ENCODE measurements at places on chromosomes 1 and 21. TPM values are rescaled to one million over a fixed set of nuclear protein-coding genes. Genes with fewer than 3 reads are reported as not detected.

GRCh38 chr1:68016381-68016780 is 34.0 kb downstream of the DIRAS3 start:
- H3K4me3 ChIP-seq = no peak overlapping the region
- H3K4me1 ChIP-seq = no peaks in the 10 kb centered on the region
- H3K36me3 ChIP-seq = no peaks in the 10 kb centered on the region
- no peak for DNase-seq
- no peaks in the 10 kb centered on the region for H3K27me3 ChIP-seq

GRCh38 chr1:205370780-205371179 is 14.1 kb upstream of the KLHDC8A start:
- DNase-seq = no peak
- H3K36me3 ChIP-seq = no peaks in the 10 kb centered on the region
- H3K4me1 ChIP-seq = peaks cover 5% of the 10 kb centered on the region
- H3K4me3 ChIP-seq = no peak overlapping the region
- H3K27ac ChIP-seq = no peak overlapping the region
- H3K27me3 ChIP-seq = peaks cover 25% of the 10 kb centered on the region

DNA sequence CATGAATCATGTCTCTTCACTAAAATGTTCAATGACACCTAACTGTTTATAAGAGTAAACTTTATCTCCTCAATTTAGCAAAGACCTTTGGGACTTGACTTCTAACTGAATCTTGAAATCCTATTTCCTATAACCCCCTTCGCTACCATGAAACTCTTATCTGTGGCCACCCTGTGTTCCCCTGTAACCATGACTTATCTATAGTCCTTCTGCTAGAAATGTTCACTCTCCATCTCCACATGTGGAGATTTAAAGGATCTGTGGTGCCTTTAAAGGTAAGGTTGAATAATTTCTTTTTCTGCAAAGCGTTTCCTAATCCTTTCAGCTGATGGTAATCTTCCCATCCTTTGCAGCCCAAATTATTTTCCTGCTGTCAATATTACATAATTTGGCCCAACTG is 436.3 kb upstream of the RUNX1 start:
- H3K27me3 ChIP-seq = peaks cover 44% of the 10 kb centered on the region
- H3K27ac ChIP-seq = no peak overlapping the region
- H3K4me1 ChIP-seq = peaks cover 6% of the 10 kb centered on the region
- H3K36me3 ChIP-seq = no peaks in the 10 kb centered on the region
- H3K4me3 ChIP-seq = no peak overlapping the region

- H3K36me3 ChIP-seq = no peaks in the 10 kb centered on the region
- no peak overlapping the region for H3K4me3 ChIP-seq
- no peaks in the 10 kb centered on the region for H3K4me1 ChIP-seq
- H3K27ac ChIP-seq = no peak overlapping the region
Observed at GRCh38 chr1:165112260-165112659, 244.3 kb downstream of the LMX1A start.

DNA sequence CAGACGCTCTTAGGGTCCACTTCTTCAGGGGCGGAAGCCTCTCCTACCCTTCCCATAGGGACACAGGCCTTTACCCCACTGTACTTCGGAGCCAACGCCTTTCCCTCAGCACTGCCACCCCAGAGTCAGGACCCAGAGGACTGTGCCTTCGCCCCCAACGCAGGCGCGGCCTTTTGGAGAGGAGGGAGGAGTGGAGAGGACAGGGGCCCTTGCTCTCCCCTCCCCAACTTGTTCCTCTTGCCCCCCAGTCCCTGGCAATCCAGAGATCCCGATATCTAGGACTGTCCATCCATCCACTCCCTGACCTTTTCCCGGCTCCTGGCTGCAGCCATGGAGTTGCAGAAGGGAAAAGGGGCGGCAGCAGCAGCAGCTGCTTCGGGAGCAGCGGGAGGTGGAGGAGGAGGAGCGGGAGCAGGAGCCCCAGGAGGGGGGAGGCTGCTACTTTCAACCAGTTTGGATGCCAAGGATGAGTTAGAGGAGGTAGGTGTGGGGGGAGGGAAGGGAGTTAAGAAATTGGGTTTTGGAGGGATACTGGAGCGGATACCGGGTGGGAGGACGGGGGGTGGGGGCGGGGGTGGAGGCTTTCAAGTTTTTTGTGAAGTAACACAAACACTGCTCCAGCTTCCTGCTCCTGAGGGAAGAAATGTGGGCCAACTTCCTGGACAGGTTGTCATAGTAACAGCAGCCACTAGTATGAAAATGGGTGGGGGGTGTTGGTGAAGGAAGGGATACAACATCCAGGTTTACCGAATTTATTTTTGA is 636 bp downstream of the INTS3 start:
- DNase-seq = peak; percentile 48
- peak overlapping the region; percentile 97 for H3K27ac ChIP-seq
- peaks cover 5% of the 10 kb centered on the region for H3K36me3 ChIP-seq
- H3K27me3 ChIP-seq = no peaks in the 10 kb centered on the region

DNA sequence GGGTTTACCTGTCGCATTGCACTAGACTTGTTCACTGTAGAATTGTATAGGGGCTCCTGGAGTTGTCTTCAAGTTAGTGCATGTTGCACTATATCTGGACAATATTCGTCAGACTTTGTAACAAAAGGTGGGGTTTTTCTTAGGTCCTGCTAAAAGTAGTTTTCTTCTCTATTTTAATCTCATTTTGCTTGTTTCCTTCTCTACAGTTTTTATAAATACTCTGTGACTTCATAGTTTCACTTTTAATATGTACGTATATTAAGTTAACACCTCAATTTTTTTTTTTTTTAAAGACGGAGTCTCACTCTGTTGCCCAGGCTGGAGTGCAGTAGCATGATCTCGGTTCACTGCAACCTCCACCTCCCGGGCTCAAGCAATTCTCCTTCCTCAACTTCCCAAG is 26.5 kb upstream of the MRPS6 start:
- DNase-seq = no peak
- no peaks in the 10 kb centered on the region for H3K27me3 ChIP-seq
- H3K4me1 ChIP-seq = peaks cover 9% of the 10 kb centered on the region
- peak overlapping the region; percentile 51 for H3K4me3 ChIP-seq
- H3K27ac ChIP-seq = peak overlapping the region; percentile 63

GRCh38 chr1:182952677-182953444 is at the start of gene SHCBP1L:
SHCBP1L (minus strand) TSS chr1:182953166; CDS start chr1:182953133, 33 bp downstream.
- no peaks in the 10 kb centered on the region for H3K36me3 ChIP-seq
- H3K27me3 ChIP-seq = peaks cover 29% of the 10 kb centered on the region
- no peak within 1 kb of the TSS for H3K4me3 ChIP-seq
- no peak for DNase-seq
- no peaks in the 10 kb centered on the region for H3K4me1 ChIP-seq
- H3K27ac ChIP-seq = no peak within 1 kb of the TSS

DNA sequence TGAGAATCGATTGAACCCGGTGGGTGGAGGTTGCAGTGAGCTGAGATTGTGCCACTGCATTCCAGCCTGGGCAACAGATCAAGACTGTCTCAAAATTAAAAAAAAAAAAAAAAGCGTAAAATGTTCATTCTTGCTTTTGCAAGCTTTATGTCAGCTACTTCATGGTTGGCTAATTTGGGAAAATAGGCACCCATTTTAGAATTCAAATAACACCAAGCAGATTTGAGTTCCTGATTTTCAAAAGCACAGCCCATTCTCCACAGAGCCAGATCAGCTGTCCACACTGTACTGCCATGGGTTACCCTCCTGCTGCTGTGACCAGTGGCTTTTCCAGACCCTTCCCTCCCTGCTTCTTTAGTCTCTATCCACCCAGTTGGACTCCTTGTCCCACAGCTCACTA is 4.4 kb downstream of the THEM5 start:
- peak overlapping the region; percentile 83 for H3K27ac ChIP-seq
- peaks cover 4% of the 10 kb centered on the region for H3K36me3 ChIP-seq

- H3K27me3 ChIP-seq = peaks cover 65% of the 10 kb centered on the region
- peaks cover 9% of the 10 kb centered on the region for H3K4me1 ChIP-seq
- no peaks in the 10 kb centered on the region for H3K36me3 ChIP-seq
- H3K27ac ChIP-seq = no peak overlapping the region
Observed at GRCh38 chr1:7707527-7707926, 63.6 kb upstream of the VAMP3 start.

- peaks cover 50% of the 10 kb centered on the region for H3K4me1 ChIP-seq
- peaks cover 6% of the 10 kb centered on the region for H3K27me3 ChIP-seq
- peak; percentile 62 for DNase-seq
- H3K36me3 ChIP-seq = peaks cover 6% of the 10 kb centered on the region
Observed at GRCh38 chr1:200153277-200154055, 126.0 kb downstream of the NR5A2 start.

DNA sequence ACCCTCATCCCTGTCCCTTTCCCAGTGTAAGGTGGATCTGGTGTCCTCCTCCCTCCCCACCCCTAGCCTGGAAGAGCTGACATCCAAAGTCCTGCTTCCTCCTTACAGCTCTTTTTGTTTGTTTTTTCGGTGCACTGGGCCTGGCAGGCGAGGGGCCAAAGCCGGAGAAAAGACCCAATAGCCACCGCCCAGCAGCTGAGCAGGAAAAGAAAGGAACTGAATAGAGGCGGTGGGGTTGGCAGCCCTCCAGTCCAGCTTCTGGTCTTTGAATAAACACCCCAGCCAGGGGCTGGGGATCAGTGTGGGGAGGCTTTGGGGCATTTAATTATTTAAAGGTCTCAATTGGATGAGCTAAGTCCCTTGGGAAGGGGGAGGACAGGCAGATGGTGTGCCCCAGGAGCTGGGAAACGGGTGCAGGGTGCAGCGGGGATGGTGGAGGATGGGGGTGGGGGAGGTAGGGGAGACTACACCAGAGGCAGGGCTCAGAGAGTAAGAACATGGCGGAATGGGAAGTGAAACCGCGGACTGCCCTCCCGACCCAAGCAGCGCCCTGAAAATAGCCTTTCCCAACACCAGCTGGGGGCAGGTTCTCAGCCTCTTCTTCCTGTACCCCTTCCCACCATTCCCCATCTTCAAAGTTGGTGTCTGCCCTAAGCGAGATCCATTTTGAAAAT is 20.2 kb downstream of the BTG2 start:
- no peaks in the 10 kb centered on the region for H3K36me3 ChIP-seq
- no peaks in the 10 kb centered on the region for H3K27me3 ChIP-seq
- H3K27ac ChIP-seq = peak overlapping the region; percentile 67
- DNase-seq = no peak
- H3K4me3 ChIP-seq = no peak overlapping the region

DNA sequence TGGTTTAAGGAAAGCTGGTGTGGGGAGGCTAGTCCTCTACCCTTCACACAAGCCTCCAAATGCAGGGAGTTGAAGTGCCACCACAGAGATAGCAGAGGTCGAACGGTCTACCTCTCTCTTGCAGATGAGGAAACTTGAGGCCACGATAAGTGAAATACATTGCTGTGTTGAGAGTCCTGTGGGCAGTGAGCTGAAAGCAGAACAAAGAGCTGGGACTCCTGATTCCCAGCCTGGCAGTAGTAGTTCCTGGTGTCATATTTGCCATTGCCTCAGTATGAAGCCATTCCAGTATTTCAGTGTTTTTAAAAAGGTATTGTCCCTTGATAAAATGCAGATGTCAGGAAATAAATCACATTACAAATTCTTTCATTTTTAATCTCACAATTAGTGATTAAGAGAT is 28.6 kb downstream of the AK4 start:
- H3K4me3 ChIP-seq = no peak overlapping the region
- DNase-seq = no peak
- no peak overlapping the region for H3K27ac ChIP-seq
- peaks cover 11% of the 10 kb centered on the region for H3K4me1 ChIP-seq

- no peak overlapping the region for H3K4me3 ChIP-seq
- peaks cover 16% of the 10 kb centered on the region for H3K4me1 ChIP-seq
- no peak for DNase-seq
- no peaks in the 10 kb centered on the region for H3K27me3 ChIP-seq
- H3K27ac ChIP-seq = no peak overlapping the region
Observed at GRCh38 chr1:185291159-185291558, 25.9 kb downstream of the IVNS1ABP start.

DNA sequence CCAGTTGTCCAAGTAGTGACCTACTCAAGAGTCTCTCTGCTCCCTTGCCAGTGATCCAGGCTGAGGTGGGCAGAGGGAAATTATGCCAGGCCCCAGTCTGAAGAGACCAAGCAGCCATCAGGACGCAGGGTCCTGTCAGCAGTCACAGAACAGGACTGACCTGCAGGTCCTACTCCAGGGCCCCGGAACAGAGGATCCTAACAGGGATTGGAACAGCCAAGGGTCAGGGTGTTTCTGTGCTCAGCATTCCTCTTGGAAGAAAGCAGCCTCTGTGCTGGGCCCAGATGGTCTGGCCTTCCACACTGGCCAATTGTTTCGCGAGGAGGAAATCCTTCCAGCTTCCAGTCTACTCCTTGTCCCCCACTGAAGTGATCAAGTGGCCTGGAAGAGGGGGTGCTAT is 41.6 kb upstream of the USP1 start:
- H3K4me1 ChIP-seq = no peaks in the 10 kb centered on the region
- DNase-seq = no peak
- H3K27ac ChIP-seq = no peak overlapping the region

DNA sequence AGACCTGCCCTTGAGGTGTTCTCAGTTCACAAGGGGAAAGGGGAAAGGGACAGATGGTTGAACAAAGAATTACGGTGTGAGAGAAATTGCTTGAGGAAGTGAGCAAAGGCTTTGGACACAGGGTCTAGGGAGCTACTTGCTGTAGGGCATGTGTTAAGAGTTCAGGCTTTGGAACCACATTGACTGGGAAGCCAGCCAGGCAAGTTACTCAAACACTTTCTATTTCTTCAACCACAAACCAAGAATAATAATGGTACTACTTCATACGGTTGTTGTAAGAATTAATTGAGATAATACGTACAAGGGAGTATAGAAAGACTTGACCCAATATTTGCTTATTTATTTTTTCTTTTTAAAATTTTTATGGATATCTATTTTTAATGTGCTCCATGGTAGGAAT is 26.6 kb downstream of the AK4 start:
- H3K36me3 ChIP-seq = peaks cover 4% of the 10 kb centered on the region
- H3K4me1 ChIP-seq = peaks cover 11% of the 10 kb centered on the region
- no peaks in the 10 kb centered on the region for H3K27me3 ChIP-seq
- H3K27ac ChIP-seq = no peak overlapping the region
- H3K4me3 ChIP-seq = no peak overlapping the region

DNA sequence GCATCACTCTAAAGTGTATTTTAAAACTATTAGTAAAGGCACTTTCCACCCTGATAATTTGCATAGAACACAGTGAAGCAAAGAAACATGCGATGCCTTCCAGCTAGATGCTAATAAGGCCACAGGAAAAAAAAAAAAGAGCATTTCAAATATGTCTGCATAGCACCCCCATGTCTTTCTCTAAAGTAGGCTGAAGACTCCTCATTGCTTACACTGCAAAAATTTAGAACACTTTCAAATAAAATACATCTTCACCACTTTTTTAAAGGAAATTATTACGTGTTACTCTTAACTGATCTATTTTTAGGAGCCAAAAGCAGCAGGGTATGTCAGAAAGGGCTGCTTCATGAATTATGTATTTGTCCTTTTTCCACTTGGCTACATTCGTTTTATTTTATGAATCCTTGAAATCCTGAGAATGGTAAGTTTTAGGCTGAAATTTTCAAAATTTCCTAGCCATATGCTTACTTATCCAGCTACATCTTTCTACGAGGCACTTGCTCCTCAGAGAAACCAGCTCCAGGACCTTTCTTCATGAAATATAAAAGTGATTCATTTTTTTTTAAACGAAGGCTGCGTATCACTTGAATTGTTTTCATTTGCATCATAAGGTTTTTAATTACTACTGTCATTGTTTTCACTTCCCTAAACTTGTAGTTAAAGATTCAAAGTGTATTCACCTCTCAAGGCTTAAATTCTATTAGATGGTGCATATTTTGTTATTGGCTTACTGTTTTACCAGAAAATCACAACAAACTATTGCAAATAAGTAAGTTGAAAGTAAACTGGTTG is 513.0 kb downstream of the PTPRC start:
- no peak for DNase-seq
- no peak overlapping the region for H3K4me3 ChIP-seq
- peaks cover 17% of the 10 kb centered on the region for H3K27me3 ChIP-seq

GRCh38 chr1:78491451-78492071 is 787 bp downstream of the PTGFR start:
- no peak for DNase-seq
- H3K27ac ChIP-seq = no peak overlapping the region
- H3K27me3 ChIP-seq = peaks cover 32% of the 10 kb centered on the region

Gene ATF3
- total RNA-seq = 21.3 TPM

Gene LAD1
- not detected for total RNA-seq

Gene RGSL1
- not detected for total RNA-seq

Gene RXRG
- not detected for total RNA-seq

Gene ZNF683
- total RNA-seq = 26.3 TPM
